ENCODE measurements at places on chromosomes 12 and 14.
A peak's percentile ranks its signal among the peaks of the same experiment; 100 is the strongest.

DNA sequence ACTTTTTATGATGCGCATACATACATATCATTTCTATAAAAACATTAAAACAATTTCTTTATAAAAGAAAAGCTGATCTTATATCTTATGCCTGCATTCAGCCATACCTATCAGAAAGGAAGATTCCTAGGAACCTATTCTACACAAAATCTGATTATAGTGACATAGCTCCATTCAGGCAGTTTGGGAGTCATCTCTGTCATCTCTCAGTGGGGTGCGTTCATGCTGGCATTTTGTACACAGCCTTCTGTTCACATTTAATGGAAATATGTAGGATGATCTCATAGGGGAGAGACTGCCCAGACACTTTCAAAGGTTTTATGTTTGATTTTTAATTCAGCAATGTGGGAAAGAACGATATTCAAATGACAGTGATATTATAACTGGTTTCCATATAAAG is 52.9 kb downstream of the ATL1 start:
- DNase-seq, result no peak

- no peak for DNase-seq
Observed at GRCh38 chr12:69726922-69727321, 11.7 kb upstream of the RAB3IP start.

- no peak for DNase-seq
Observed at GRCh38 chr14:94570002-94570400, 8.8 kb downstream of the SERPINA4 start.

- DNase-seq, result no peak
Observed at GRCh38 chr12:105897311-105897725, 241.4 kb downstream of the NUAK1 start.

DNA sequence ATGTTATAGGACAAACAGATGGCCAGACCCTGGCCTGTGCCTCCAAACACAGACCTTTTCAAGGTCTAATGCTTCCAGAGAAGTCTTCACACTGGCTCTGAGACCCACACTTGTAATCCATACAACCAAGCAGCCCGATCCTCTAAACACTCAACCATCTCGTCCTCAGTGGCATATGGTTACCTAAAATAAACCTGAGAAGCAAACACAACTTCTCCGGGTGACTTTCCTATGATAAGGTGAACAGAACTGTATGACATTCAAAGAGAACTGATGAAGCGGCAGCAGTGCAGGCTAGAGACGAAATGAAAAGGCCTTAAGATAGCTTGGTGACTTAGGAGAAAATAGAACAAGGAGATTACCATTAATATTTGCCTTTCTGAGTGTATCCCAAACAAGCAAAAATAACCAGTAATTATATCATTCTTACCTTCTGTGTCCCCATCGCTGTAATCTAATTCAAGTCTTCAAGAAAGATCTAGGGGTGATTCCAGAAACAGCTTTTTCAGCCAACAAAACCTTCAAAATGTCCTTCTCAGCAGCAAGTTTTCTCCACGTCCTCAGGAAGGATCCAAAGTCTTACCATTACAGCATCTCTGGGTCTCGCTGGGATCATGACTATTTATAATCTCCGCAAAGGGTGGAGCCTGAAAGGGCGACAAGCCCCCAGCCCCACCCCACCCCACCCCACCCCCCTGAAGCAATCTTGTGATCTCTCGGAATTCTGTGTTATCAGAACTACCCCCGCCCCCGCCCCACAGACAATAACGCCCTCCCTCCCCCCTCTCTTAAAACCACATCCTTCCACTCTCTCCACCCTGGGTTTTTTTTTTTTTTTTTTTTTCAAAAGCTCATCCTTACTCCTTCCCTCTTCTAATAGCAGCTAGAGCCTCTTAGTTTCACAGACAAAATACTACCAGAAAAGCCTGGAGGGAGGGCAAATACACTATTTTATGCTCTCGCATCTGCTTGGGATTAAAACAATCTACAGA is at the start of gene SLC2A3:
TSS of gene SLC2A3 (minus strand) at position 598 of the 992 bp plus-strand sequence. CDS start at position 445, 153 bp downstream.
- no peak for DNase-seq

GRCh38 chr14:99636487-99636886 is 8.4 kb upstream of the HHIPL1 start:
- no peak for DNase-seq

DNA sequence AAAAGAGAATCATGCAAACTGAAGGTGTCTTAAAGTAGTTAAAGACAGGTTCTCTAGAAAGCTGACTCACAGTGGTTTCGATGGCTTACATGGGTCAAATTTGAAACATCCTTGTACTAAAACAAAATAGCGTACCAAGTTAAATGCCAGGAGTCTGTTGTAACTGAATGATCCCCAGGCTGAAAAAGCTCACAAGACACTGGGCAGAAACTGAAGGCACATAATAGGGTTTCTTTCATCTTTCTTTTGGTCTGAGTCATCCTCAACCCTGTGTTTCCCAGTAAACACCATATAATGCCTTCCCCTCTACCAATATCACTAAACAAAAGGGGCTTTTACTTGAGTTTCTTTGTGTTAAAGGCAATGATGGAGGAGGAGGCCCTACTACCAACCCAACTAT is 12.8 kb downstream of the ZFYVE1 start:
- no peak for DNase-seq

DNA sequence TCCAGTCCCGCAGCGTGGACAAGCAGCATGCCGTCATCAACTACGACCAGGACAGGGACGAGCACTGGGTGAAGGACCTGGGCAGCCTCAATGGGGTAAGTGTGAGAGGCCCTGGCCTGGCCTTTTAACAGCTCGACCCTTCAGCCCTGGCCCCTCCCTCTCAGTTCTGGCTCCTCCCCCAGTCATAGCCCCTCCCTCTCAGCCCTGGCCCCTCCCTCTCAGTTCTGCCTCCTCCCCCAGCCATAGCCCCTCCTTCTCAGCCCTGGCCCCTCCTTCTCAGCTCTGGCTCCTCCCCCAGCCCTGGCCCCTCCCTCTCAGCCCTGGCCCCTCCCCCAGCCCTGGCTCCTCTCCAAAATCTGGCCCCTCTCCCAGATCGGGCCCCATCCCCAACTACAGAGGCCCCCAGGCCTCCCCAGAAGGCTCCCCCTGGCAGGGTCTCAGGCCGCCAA is 11.2 kb downstream of the CEP170B start:
- DNase-seq, result no peak

DNA sequence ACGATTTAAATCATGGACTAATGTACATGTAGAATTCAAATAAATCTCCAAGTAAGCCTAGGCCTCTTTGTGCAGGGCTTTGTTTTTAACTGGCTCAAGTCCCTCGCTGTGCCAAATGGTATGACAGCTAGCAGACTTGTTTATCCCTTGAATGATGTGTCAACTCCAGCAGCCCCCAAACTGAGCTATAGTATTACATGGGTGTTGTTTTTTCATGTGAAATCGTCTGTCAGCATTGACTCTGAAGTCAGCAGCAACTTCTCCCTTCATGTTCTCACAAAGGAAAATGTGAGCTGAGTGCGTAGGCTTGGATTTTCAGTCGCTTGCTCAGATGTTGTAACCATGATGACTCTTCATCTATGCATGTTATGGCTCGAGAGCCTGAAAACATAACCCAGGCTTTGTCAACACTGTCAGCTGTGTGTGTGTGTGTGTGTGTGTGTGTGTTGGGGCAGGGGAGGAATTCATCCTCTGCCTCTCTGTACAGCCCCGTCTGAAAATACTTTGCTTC is 73.3 kb downstream of the PTHLH start:
- peak; percentile 47 for DNase-seq

DNA sequence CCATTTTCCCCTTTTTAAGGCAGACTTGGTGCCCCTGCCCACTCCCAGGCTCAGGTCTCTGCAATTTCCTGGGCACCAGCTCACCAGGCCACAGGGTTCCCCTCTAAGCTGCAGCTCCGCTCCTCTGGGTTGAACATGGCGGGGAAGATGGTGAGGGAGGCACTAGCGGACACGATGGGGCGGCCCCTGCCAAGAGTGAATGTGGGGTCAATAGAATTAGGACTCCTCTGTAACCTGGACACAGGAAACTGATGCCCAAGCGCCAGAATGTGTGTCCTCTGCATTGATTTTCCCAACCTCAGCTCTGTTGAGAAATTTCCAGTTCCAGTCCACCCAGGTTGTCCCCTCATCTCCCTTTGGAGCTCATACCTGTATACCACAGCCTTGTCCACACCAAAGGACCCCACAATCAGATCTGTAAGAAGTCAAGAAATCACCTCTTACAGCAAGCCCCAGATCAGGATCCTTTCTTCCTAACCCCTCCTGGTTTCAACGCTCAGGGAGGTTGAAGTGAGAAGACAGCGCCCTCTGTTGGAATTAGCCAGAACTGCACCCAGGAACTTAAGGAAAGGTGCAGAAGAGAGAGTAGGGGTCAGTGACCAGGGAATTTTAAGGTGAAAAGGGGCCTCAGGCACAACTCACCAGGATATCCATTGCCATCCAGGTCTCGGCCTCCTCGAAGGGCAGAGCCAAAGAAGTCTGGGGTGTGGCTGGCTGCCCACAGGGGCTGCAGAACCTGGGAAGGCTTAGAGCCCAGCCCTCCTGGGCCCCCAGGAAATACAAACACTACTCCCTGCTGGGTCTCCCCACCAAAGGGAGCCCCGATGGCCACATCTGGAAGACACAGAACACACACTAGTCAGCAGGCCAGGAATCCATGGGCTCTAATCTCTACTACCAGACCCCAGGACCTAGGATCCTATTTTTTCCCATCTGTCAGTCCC is 14.7 kb downstream of the ITGA5 start:
- DNase-seq, result no peak

DNA sequence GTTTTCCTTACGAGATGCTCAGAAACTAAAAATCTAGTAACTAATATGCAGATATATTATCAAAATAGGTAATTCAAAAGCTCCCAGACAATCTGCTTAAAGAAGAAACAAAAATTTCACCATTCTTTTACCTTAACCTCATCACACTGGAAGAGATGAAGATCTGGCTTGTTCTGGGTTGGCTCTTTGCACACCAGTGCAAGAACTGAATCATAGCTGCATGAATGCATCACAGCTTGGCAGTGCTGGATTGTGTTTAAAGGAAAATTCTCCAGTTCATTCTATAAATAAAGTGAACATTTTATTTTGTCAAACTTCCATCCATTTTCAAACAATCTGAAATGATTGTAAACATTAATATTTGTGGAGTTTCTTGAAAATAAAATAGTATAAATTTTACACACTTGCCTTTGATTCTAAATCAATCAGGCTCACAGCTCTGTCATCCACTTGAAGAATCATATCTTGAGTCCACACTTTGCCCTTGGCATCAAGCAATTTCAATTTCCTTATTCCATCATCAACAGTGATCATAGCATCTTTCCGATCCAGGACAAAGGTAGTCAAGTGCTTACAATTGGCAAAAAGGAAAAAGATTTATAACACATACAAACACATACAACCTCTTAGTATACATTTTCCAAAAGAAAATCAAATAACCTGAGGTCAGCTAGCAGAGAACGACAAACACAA is 119.8 kb downstream of the EPS8 start:
- DNase-seq, result no peak

DNA sequence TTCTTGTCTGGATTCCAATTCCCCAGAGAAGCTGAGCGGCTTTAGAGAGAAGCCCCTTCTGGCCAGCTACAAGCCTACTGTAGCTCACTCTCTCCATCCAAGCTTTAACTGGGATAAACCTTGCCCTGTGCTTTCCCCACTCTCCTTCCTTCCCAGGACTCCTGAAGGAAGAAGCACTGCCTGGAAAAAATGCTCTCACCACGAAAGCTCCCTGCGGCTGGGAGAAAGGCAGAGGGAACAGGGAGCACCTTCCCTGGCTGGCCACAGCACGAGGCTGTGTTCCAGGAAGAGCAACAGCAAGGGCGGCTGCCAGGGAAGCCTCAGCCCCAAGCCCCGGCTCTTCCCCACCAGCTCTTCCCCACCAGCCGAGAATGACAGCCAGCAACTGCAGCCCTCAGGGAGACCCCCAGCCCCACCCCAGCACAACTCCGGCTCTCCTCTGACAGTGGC is 40.8 kb upstream of the PNMA1 start:
- no peak for DNase-seq

DNA sequence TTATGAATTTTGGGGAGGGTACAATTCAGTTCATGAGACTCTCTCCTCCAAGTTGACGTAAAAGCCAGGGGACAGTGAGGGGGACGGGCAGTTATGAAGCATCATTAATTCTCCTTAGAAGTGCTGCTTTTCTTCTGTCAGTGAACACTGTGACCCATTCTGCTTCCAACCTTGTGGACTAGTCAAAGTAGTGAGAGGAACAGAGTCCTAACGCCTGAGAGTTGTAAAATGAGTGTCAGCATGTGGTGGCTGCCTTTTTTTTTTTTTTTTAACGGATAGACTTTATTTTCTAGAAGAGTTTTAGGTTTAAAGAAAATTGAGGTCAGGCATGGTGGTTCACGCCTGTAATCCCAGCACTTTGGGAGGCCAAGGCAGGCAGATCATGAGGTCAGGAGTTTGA is 15.5 kb downstream of the RESF1 start:
- no peak for DNase-seq

DNA sequence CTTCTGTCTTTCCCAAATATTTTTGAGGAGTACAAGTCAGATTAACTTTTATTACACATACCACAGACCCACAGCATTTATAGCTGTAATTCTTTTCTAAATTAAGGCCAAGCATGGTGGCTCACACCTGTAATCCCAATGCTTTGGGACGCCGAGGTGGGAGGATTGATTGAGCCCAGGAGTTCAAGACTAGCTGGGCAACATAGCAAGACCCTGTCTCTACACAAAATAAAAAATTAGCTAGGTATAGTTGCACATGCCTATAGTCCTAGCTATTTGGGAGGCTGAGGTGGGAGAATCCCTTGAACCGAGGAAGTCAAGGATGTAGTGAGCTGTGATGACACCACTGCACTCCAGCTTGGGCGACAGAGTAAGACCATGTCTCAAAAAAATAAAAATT is 7.0 kb downstream of the DUSP16 start:
- DNase-seq, result no peak

DNA sequence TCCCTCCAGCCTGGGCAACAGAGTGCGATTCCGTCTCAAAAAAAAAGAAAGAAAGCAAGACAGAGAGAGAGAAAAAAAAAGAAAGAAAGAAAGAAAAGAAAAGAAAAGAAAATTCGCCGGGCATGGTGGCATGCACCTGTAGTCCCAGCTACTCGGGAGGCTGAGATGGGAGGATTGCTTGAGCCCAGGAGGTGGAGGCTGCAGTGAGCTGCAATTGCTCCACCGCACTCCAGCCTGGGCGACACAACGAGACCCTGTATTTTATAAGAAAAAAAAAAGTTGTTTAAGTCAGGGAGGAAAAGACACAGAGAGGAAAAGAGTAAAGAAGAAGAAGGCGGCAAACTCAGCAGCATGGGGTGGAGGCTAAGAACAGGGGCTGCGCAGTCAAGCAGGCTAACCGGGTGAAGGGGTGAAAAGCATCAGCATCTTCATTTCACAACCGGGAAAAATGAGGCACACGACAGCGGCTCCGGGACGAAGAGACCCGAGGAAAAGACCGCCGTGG is 557 bp upstream of the FICD start:
- DNase-seq, result no peak
